ENCODE measurements at places on chromosomes 12 and 14.
A peak's percentile ranks its signal among the peaks of the same experiment; 100 is the strongest.

DNA sequence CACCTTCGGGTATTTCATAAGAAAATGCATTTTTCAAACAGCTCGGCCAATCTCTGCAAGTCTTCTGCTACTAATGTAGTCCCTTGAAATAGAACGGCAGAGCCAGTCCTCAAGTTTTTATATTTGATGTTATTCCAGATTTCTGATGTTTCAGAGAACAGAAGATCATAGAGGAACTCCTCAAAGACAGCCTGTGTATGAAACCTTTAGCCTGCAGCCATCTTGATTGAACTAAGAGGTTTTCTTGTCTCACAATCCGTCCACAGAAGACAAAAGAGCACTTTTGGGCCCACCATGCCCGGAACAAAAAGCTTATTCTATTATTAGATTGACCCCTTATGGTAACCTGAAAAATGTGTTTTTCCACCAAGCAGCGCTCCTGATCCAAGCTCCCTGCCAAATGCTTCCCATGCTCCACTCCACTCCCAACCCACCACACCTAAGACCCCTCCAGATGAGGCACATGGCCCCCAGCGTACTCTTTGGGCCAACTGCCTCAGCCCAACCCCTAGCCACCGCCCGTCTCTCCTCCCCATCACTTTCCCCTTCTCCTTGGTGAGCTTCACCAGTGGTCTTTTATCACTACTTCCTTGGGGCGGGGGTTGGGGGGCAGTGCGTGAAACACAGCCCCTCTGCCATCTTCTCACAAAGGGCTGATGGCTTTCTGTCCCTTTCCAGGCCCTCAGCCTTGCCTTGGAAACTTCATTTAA is 175.8 kb downstream of the CALM1 start:
- DNase-seq: no peak

- no peak for DNase-seq
Observed at GRCh38 chr12:90203556-90203955, 494.9 kb upstream of the ATP2B1 start.

DNA sequence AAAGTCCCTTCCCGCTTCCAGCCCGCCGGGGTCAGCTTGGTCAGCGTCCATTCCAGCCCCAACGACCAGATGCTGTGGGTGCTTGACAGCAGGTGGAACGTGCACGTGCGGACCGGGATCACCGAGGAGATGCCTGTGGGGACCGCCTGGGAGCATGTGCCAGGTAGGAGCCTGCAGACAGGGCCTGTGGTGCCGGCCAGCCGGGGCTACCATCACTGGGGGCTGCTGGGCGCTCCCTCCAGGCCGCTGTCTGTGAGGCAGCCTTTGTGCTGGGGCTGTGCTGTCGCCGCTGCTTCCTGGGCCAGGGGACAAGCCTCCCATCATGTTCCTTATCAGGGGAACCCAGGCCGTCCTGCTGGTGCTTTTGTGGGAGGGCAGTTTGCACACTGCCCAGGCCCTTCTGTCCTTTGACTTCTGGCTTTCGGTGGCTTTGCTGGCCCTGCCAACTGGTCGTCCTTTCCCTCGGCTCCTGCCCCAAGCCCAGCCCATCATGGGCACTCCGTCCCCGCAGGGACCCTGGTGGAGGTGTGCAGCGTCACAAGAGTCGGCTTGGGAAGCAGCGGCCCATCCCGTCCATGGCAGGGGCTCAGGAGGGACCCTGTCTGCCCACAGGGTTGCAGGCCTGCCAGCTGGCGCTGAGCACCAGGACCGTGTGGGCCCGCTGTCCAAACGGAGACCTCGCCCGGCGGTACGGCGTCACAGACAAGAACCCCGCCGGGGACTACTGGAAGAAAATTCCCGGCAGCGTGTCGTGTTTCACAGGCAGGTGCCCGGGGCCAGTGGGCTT is 12.4 kb downstream of the ANKRD9 start:
- no peak for DNase-seq

DNA sequence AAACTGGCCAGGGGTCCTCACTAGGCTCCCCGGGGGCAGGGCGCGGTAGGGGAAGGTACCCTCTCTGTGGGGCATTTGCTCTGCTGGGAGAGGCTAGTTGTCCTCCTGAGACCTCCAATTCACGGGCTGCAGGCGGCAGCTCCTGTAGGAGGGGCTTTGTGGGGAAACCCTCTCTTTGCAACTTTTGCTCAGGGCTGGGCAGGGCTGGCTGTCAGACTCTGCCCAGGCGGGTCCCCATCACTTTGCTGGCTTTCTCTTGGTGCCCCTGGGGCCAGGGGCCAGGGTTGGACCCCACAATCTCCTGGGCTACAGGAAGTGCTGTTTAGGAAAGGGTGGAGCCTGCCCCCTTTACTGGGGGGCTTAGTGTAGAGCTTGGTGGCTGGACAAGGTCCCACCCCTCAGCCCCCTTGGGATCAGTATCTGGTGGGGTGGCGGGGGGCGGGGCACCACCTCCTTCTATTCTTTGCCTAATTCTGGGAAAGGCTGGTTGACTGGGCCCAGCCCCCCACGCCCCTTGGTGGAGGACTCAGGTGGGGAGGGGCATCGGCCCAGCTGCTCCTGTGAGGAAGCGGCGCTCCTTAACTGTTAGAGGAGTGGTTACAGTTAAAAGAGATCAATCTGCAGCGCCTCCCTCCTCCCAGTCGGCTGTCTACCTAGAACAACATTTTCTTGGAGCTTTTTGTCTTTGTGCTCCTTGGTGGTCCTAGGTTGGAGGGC is 918.7 kb downstream of the AACS start:
- no peak for DNase-seq

- no peak for DNase-seq
Observed at GRCh38 chr12:2016862-2017545, 12.7 kb upstream of the DCP1B start.

- no peak for DNase-seq
Observed at GRCh38 chr12:38501991-38502390, 185.4 kb downstream of the ALG10B start.

- DNase-seq: no peak
Observed at GRCh38 chr12:101480849-101481248, 5.7 kb downstream of the SPIC start.

- no peak for DNase-seq
Observed at GRCh38 chr14:104277416-104278213, 139.2 kb downstream of the KIF26A start.

DNA sequence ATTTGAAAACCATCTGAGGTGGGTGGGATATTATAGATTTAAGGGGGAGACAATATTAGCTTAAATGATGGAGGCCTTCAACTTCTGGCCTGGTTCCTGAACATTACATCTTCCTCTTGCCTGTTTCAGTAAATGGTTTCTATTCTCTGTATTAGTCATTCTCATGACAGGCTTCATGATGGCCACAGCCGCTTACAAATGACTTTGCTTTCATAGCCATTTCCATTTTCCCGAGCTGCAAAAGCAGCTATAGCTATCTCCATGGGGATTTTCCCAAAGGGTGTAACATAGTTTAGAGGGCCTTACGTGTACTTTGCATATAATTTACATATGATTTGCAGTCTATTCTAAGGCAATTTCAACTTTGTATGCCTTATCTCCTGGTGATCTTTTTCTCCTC is 121.8 kb downstream of the NRXN3 start:
- no peak for DNase-seq

DNA sequence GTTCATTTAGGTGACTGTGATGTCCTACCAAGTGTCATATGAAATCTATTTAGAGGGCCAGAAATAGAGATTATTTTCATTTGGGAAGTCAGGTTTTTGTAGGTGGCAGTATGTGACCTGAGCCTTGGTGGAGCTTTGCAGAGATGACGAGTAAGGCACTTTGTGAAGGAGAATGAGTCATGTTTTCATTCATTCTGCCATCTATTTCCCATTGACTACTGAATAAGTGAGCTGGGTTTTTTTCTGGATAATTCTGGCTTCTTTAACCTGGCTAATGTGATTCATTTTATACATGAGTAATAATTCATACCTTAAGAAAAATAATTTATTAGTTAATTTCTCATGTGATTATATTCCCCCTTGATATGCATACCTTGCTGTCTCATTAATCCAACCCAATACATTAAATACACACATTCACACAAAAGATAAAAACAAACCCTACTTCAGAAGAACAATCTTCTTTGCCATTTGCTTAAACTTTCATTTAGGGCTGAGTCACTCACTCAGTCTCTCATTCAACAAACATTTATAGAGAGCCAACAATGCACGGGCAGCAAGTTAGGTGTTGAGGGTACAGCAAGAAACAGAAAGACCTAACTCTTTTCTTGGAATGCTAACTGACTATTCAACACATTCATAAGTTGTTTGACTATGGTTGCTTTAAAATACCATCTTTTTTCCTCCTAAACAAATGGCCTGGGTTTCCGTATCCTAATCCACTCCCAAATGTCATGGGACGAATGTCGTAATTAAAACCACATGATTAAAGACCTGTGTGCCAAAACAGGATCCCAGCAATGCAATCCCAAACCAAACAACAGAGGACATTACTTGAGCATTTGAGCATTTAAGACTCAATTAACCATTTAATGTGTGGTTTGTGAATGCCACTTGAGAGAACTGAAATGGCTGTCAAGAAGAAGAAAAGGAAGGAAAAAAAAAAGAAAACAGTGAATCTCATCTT is 78.0 kb downstream of the KITLG start:
- DNase-seq: peak; percentile 42
